CD4-positive, CD25-positive, alpha-beta regulatory T cell (primary cell): ENCODE measurements at places on chromosomes 13 and 19. TPM values are rescaled to one million over a fixed set of nuclear protein-coding genes. Genes with fewer than 3 reads are reported as not detected.

- DNase-seq, result no peak
These were observed 536.5 kb upstream of the SPRY2 start for GRCh38 chr13:80877209-80877943.

DNA sequence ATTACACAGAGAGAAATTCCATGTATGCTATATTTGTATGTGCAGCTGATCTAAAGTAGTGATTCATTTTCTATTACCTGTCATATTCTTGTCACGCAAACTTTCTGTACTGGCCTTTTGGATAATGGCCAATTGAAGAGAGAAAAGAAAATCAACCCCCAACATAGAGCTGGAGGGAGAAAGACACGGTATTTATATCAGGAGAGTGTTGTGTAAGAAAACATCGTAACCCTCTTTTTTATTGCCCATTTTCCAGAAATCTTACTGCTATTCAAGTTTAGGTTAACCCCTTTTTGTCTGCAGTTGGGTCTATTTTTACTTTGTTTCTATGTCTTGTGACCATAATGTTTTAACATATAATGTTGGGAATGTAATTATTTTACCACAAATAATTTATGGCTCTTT lies 27.9 kb downstream of the DGKH start:
- no peak for DNase-seq

GRCh38 chr19:47633517-47633916 lies 24.6 kb downstream of the BICRA start:
- no peak for DNase-seq

DNA sequence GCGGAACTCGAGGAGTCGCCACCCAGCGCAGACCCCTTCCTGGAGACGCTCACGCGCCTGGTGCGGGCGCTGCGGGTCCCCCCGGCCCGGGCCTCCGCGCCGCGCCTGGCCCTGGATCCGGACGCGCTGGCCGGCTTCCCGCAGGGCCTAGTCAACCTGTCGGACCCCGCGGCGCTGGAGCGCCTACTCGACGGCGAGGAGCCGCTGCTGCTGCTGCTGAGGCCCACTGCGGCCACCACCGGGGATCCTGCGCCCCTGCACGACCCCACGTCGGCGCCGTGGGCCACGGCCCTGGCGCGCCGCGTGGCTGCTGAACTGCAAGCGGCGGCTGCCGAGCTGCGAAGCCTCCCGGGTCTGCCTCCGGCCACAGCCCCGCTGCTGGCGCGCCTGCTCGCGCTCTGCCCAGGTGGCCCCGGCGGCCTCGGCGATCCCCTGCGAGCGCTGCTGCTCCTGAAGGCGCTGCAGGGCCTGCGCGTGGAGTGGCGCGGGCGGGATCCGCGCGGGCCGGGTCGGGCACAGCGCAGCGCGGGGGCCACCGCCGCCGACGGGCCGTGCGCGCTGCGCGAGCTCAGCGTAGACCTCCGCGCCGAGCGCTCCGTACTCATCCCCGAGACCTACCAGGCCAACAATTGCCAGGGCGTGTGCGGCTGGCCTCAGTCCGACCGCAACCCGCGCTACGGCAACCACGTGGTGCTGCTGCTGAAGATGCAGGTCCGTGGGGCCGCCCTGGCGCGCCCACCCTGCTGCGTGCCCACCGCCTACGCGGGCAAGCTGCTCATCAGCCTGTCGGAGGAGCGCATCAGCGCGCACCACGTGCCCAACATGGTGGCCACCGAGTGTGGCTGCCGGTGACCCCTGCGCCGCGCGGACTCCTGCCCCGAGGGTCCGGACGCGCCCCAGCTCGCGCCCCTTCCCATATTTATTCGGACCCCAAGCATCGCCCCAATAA lies 2.3 kb downstream of the AMH start:
- DNase-seq, result peak; percentile 33

GRCh38 chr13:113545455-113545930 lies 39.1 kb upstream of the TFDP1 start:
- no peak for DNase-seq

- no peak for DNase-seq
These were observed 166.0 kb upstream of the ZNF536 start for GRCh38 chr19:30206187-30206586.

LATS2 gene
- polyA plus RNA-seq, result not detected
